K562 (cell line): ENCODE measurements at places on chromosomes 5 and 9. TPM values are rescaled to one million over a fixed set of nuclear protein-coding genes. Genes with fewer than 3 reads are reported as not detected.

GRCh38 chr9:99185934-99186333, 35.8 kb downstream of the ALG2 start:
- DNase-seq, result no peak

DNA sequence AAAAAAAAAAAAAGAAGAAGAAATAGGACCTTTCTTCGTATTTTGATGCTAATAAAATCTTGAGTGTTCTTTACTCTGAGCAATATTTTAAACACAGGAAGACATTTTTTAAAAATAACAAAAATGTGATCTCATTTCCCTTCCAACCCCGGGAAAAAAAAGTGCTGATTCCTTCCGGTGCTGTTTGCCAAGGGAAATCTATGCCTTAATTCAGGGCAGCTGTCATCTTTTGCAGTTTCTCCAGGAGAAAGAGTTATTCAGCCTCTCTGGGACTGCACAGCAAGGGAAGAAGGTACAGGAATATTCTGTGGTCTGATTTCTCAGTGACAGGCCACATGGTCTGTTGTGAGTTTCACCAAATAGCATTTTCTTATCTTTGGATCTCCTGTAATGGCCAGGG, 291.9 kb upstream of the IRX1 start:
- no peak for DNase-seq

The SPINK1 gene
- 2.2 and 2.8 TPM in 2 replicates for total RNA-seq

GRCh38 chr9:115649991-115650472, 503.6 kb upstream of the PAPPA start:
- DNase-seq, result no peak

The EDIL3 gene
- 0.09 and 0.11 TPM in 2 replicates for total RNA-seq

The LECT2 gene
- not detected in 2 replicates for total RNA-seq

- peak; percentile 73 for DNase-seq
These were observed 19.2 kb upstream of the NDST1 start for GRCh38 chr5:150488519-150489359.

DNA sequence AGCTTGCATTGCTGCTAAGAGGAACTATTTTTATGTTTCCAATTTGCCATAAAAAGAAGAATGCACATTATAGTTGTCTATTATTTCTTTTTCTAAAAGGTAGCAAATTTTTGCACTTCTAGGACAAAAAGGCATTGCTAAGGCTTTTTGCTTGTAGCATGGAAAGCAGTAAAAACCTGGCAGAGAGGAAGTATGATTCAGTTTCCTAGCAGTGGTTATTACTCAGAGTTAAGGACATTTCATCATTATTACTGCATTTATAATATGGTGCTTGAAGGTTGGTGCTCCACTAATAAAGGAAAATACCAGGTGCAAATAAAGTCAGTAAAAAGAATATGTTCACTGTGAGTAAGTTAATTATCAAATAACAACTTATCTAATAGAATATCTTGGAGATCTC, 179.8 kb upstream of the PLPPR1 start:
- DNase-seq, result no peak

DNA sequence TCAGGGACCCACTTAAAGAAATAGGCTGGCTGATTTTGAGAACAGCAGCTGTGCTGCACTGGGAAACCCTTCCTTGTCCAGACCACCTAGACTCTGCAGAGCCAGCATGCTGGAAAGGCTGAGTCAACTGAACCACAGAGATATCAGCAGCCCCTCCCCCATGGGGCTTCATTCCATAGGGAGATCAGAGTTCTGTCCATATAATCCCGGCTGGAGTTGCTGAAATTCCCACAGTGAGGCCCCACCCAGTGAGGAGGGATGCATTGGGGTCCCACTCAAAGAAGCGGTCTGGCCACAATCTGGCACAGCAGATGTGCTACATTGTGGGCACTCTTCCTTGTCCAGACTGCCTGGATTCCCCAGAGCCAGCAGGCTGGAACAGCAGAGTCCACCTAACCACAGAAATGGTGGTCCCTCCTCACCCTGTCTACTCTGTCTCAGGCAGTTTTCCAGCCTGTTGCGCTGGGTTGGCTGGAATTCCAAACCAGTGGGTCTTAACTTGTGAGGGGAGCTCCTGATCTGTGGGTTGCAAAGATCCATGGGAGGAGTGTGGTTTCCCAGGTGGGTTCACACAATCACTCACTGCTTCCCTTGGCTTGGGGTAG, 127.1 kb downstream of the RNF180 start:
- no peak for DNase-seq

The NUTM2G gene
- not detected in 2 replicates for total RNA-seq

GRCh38 chr9:37745970-37746369, 7.6 kb upstream of the TRMT10B start:
- no peak for DNase-seq

The IL4 gene
- not detected in 2 replicates for total RNA-seq

DNA sequence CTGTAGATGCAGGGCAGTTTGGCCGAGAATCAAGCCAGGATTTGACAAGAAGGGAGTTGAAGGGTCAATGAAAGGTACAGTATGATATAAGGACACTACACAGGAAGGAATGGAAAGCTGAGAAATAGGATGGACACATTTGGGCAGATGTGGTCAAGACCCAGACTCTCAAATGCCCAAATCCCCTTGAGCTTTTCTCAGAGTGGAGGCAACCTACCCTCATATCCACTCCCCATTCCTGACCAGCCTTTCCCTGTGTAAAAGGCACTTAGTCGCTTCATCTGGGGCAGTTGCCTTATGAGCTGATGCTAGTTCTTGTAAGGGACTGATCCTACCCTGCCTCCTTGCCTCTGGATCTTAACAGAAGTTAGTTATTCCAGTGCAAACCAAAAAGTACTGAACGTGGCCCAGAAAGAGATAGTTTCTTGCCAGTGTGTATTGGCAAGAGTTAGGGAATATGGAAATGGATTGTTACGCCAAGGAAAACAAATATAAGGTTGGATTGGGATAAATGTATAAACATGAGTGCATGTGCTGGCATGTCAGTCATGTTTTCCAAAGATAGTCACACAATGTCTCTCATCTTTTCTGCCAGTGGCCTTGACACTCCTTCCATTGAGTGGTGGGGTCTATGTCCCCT, 4.1 kb upstream of the MCCC2 start:
- no peak for DNase-seq

The MSX2 gene
- not detected in 2 replicates for total RNA-seq

- DNase-seq, result no peak
These were observed 17.7 kb downstream of the ADAMTSL2 start for GRCh38 chr9:133552236-133552635.

The TXNDC15 gene
- total RNA-seq, result 8.9 and 11.7 TPM in 2 replicates

DNA sequence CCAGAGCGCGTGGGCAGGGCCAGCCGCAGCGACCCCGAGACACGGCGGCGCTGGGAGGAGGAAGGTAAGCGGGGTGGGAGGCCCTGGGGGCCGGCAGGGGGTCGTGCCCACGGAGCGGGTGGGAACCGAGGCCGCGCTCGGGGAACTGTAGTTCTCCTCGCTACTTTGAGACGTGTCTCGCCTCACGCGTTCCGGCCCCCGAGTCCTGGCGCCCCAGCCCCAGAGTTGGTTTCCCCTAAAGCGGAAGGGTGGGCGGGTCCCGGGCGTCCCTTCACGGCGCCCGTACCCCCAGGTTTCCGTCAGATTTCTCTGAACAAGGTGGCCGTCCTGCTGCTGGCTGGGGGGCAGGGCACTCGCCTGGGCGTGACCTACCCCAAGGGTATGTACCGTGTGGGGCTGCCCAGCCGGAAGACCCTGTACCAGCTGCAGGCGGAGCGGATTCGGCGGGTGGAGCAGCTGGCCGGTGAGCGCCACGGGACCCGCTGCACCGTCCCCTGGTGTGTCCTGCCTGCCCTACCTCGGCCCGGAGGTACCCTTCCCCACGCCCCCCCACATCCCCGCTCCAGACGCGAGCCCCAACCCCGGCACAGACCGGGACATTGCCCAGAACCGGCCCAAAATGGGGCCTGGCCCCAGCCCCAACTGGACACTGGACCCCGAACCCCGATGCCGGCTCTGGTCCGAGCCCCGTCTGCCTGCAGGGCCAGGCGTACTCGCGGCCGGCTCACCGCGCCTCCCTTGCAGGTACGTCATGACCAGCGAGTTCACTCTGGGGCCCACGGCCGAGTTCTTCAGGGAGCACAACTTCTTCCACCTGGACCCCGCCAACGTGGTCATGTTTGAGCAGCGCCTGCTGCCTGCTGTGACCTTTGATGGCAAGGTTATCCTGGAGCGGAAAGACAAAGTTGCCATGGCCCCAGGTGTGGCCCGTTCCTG, 709 bp downstream of the UAP1L1 start:
- no peak for DNase-seq

- no peak for DNase-seq
These were observed 45.8 kb downstream of the MEIKIN start for GRCh38 chr5:131899686-131900085.

The MACROH2A1 gene
- total RNA-seq, result 211 and 235 TPM in 2 replicates

DNA sequence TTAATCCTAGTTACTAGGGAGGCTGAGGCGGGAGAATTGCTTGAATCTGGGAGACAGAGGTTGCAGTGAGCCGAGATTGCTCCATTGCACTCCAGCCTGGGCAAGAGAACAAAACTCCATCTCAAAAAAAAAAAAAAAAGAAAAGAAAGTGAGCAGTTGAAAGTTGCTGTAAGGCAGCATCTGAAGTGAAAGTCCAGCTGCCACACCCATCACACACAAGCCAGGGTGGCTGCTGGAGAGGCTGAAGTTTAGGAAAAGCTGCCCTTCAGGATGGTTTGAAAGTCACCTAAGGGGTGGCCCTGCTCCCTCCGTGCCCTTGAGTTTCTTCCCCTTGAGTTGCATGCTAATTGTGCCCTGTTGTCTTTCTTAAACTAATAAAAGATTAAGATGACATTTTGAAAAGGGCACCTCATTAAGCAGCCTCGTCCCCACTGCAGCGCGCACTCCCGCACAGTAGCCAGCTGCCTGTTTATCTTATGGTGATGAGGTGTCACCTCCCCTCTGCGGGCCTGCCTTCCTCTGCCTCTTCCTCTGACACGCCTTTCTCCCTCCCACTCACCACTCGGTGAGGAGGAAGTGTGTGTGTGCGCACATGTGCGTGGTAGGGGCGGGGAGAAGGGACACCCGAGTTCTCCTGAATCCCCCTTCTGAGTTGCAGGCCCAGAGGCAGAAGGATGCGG, 104.2 kb upstream of the PANK3 start:
- DNase-seq, result peak; percentile 42

GRCh38 chr9:129838707-129839259, 3.5 kb downstream of the USP20 start:
- DNase-seq, result peak; percentile 82

- no peak for DNase-seq
These were observed 42.1 kb upstream of the TMOD1 start for GRCh38 chr9:97459326-97459725.

The PCDHB15 gene
- 0.07 TPM in 1 of 2 replicates, not detected in the other for total RNA-seq

GRCh38 chr5:94228791-94229190, 389.6 kb downstream of the KIAA0825 start:
- no peak for DNase-seq

DNA sequence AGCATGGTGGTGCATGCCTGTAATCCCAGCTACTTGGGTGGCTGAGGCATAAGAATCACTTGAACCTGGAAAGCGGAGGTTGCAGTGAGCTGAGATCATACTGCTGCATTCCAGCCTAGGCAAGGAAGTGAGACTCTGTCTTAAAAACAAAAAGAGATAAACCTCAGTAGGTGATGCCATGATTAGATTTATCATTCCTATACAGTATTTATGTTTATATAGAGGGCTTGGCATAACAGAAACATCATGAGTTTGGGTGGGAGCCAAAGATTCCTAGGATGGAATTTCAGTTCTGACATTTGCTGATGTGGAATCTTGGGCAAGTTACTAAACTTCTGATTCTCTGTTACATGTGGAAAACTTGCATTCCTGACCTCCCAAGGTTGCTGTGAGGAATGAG, 22.3 kb downstream of the RFK start:
- no peak for DNase-seq

DNA sequence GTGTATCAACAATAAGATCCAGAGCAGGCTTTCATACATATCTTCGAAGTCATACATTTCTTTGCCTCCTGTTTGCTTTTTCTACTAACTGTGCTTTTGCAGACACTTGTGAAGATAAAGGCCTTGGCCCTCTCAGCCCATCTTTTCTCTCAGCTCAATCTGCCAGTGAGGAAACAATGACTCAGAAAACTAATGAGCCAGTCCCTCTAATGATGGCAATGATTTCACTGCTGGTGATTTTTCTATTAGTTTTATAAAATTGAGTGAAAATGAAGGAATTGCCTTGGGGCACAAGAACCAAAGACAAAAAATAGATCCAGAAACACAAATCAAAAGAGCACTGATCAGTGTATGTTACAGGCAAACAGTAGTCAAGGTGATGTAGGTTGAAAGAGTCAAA, 167.7 kb upstream of the PPP2R2B start:
- no peak for DNase-seq
